Stromal cell of bone marrow (primary cell): ENCODE measurements at places on chromosomes 6 and 20.

- DNase-seq: no peak
Observed at GRCh38 chr6:167442796-167443680, 118.2 kb downstream of the TTLL2 start.

DNA sequence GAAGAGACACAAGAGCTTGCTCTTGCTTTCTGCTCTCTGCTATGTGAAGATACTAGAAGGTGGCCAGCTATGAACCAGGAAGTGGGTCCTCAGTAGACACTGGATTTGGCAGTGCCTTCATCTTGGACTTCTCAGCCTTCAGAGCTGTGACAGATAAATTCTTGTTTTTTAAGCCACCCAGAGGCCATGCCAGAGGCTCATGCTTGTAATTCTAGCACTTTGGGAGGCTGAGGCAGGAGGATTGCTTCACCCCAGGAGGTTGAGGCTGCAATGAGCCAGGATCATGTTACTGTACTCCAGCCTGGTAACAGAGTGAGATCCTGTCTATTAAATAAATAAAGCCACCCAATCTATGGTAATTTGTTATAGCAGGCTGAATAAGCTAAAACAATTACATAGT lies 185.5 kb upstream of the SALL4 start:
- DNase-seq: no peak

GRCh38 chr6:109318328-109318876 lies 63.9 kb downstream of the CD164 start:
- DNase-seq: no peak

GRCh38 chr6:30044630-30045029 lies 16.4 kb upstream of the POLR1H start:
- DNase-seq: no peak

- DNase-seq: peak; percentile 70
Observed at GRCh38 chr20:10079964-10080363, 45.2 kb downstream of the ANKEF1 start.

- no peak for DNase-seq
Observed at GRCh38 chr6:159801935-159802334, 1.9 kb downstream of the PNLDC1 start.

- no peak for DNase-seq
Observed at GRCh38 chr6:156175971-156176421, 601.2 kb upstream of the ARID1B start.

DNA sequence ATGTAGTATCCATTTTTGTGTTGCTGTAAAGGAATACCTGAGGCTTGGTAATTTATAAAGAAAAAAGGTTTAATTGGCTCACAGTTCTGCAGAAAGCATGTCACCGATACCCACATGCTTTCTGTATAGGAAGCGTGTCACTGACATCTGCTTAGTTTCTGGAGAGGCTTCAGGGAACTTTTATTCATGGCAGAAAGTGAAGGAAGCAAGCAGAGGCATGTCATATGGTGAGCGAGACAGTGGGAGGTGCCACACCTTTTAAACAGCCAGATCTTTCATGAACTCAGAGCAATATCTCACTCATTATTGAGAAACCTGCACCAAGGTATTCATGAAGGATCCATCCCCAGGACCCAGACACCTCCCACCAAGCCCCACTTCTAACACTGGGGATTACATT lies 3.5 kb downstream of the SUMO4 start:
- DNase-seq: no peak

GRCh38 chr6:108364470-108364869 lies 69.6 kb downstream of the AFG1L start:
- no peak for DNase-seq

DNA sequence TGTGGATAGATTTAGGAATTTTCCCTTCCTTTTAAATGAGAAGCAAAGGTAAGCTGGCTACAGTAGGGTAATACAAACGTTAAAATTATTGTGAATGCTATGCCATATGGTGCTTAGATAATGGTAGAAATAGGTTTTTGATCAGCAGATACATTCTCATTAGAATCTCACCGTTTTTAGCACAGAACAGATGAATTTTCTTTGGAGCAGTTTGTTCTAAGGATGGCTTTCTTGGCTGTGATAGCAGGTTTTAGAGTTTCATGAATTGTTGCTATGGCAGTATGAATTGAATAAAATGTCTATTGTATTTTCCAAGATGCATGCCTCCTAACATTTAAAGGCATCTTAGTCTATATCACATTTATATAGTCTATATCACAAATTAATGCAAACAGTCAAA lies 1394.5 kb downstream of the EPHA7 start:
- DNase-seq: no peak

GRCh38 chr20:50588034-50588736 lies 78.0 kb downstream of the PTPN1 start:
- no peak for DNase-seq

GRCh38 chr20:15767586-15767985 lies 805.7 kb downstream of the KIF16B start:
- DNase-seq: peak; percentile 29

- DNase-seq: no peak
Observed at GRCh38 chr6:97150932-97151331, 132.1 kb downstream of the MMS22L start.

DNA sequence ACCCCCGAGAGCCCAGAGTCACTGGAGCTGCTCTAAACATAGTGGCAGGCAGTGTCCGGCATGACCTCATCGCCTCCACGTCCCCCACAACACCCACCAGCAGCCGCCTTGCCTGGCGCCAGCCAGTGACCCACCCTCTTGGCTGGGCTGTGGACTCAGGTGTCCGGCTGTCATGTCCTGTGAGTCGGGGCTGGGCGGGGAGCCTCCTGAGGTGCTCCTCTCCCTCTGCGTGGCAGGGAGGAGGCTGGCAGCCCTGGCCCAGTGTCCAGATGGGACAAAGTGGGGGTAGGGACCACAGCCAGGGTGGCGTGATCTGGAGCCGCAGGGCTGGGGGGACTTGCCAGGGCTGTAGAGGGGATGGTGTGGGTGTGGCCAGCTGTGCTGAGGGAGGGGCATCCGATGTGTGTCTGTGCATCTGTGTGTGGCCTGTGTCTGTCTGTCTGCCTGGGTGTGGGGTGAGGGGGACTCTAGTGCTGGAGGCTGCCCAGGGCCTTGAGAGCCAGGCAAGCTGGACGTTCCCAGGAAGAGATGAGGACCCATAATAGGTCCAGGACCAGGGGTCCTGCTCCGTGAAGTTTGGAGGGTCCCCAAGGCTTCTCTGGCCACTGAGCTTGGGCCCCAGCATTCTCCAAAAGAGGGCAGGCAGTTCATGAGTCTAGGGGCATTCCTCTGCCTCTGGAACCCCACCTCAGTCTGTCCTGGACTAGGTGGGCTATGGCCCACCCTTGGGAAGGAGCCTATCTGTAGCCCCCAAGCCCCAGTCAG lies 2.3 kb upstream of the SOX18 start:
- no peak for DNase-seq

DNA sequence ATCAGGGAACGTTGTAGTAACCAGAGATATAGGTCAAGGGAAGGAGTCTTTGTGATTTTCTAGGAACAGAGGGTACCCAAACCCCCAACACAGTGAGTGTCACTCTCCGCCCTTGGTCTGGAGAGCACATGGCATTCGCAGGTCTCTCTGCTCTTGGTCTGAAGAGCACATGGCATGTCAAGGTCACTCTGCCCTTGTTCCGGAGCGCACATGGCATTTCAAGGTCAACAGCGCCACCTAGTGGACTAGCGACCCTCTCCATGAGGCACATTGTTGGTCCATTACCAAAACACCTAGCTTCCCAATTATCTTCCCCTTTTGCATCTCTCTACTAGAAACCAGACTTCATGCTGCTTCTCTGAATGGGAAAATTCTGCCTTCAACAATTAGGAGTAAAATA lies 260.0 kb downstream of the C6orf118 start:
- DNase-seq: no peak

GRCh38 chr6:159680104-159680503 lies 12.9 kb downstream of the SOD2 start:
- DNase-seq: no peak

DNA sequence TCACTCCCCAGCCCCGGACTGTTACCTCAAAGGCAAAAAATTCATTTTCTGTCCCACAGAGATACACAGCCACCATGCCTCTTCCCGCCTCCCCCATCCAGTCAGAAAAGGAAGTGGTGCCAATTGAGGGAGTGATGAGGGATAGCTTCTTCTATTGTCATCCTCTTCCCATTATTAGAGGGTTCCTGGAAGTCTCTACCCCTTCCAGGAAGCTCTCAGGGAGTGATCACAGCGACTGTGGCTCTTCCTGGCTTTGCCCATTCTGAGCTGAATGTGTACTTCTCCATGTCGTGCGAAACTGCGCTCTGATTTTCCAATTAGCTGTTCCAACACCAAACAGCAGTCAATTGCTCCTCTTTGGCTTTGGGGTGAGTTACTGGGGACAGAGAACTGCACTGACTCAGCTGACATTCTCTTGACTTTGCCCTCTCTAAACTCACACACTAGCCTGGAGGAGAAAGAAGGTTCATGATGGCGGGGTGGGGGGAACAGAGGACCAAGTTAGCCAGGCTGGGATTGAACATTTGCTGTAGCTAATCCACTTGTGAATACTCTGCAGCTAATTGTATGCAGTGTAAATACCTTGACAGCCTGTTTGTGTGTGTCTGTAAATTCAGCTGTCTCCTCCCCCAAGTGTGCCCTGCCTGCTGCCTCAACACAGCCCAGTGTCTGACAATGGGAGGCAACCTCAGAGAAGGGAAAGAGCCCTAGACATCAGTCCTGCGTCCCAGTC lies 2.4 kb upstream of the MDGA1 start:
- DNase-seq: no peak
